ENCODE measurements at places on chromosomes 12 and 14.

- DNase-seq, result peak; percentile 64
These were observed 20.3 kb downstream of the RHOF start for GRCh38 chr12:121773011-121773777.

DNA sequence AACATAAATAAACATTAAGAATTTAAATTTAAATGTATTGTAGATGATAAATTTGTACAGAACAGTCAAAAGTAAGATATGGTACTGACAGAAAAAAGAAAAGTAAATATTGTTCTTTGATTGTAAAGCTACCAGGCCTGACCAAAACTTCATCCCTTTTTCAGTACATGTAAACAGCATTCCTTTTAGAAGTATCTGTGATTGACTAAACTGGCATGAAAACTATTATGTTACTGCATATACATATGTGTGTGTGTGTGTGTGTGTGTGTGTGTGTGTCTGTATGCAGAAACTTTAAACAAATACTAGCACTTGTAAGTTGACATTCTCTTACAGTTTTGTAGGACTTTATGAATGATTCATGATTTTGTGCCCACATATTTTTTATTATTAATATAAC is 270.9 kb downstream of the C12orf50 start:
- no peak for DNase-seq

GRCh38 chr12:41652981-41653380 is 464.9 kb downstream of the PDZRN4 start:
- no peak for DNase-seq

- DNase-seq, result peak; percentile 7
These were observed 25.7 kb downstream of the FGF23 start for GRCh38 chr12:4353785-4354208.

DNA sequence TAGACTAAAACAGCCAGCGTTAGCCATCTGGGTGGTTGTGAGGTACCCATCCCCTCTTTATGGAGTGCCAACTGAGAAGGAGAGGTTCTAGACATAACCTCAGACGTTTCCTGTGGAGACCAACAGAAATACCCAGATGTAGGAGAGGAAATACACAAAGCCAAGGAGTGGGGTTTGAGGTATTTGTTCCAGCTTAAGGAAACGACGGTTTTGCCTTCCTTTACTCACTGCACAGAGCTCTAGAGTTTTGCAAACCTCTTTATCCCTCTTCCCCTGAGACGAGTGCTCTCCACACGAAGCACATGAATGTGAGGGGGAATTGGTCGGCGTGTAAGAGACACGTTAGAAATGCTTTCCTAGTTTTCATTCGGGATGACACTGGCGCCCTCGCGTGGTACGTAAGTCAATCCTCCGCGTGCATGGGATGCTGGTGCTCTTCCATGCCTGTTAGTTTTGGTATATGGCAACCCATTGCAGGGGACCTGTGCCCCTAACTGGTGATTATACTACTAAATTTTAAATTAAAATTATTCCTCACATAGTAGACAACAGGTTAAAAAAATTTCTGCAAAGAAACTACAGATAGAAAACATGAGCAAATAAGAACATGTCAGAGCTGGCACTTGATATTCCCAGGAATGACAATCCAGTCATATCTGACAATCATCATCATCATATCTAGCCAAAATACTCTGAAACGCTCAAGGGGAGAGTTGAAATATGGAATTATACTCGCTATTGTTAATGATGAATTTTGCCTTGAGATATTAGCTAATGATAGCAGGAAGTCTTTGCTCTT is 121.7 kb downstream of the PPM1H start:
- DNase-seq, result peak; percentile 21

- DNase-seq, result no peak
These were observed 27.8 kb upstream of the BCDIN3D start for GRCh38 chr12:49870501-49871262.

DNA sequence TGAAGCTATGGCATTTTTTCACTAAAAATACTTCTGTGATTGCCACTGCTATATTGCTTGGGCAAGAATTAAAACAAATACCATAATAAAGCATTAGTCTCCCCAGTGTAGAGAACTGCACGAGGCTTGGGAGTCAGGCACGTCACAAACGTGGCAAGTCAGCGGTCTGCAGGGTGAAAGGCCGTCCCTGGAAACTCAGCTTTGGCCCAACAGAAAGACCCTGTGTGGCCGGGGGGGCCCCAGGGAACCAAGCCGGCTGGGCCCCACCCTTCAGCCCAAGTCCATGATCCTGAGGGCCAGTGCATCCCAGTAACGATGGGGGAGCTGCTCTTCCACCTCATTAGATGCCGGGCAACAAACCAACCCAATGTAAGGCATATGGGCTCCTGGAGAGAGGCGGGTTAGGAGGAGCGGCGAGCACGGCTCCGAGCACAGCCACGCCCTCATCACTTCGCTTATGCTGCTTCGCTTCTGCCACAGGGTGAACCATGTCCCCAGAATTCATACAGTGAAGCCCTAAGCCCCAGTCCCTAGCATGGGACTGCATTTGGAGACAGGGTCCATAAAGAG is 50.9 kb upstream of the GPR68 start:
- DNase-seq, result no peak

GRCh38 chr14:63656194-63656593 is 14.5 kb upstream of the WDR89 start:
- no peak for DNase-seq

- DNase-seq, result no peak
These were observed 3.1 kb upstream of the KIF26A start for GRCh38 chr14:104135121-104135903.

DNA sequence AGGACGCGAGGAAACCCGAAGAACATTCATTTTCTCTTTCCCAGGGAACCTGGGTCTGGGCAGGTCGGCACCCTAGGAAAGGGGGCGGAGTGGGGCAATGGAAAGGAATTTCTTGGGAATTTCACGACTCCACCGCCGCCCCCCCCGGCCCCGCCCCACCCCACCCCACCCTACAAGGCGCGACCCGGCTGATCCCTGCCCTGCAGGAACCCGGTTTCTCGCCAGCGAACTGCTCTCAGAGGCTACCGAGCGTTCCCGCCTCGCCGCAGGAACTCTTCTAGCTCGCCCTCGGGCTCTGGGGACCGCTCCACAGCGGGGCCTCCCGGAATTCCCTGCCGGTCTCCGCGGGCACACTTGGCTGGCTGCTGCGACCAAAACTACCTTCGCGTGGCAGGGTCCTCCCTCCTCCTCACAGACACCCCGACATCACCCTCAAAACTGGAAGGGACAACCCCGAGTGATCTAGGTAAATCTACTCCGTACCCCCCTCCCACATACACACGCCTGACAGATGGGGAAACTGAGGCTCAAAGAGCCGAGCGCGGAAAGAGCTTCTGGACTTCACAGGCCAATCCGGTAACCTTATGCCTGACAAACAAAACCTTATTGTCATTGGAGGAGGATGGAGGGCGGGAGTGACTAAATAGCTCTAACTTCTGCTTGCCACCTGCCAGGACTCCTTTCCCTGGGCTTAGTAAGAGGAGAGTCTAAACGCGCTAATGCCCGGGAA is 785 bp upstream of the ACTN1 start:
- DNase-seq, result no peak

- no peak for DNase-seq
These were observed 115.8 kb downstream of the DICER1 start for GRCh38 chr14:95041477-95042020.

DNA sequence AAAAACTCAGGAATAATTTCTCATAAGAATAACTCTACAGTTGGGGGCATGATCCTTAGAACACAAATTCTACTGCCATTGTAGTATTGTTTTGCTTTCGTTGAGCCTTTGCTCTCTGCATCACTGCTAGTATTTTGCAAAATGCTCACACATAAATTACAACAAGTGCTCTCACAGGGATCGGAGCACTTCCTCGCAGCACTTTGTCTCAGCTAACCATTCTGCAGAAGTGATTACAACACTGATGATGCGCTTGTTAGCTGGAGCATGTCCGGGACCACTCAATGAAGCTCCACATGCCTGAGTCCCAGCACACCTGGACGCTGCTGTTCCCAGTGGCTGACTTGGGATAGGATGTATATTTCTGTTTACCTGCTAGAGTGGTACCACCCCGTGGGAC is 31.6 kb downstream of the MOAP1 start:
- no peak for DNase-seq
